ENCODE measurements at places on chromosomes 12 and 14. TPM values are rescaled to one million over a fixed set of nuclear protein-coding genes. Genes with fewer than 3 reads are reported as not detected.

GRCh38 chr12:111792155-111792855 lies 25.6 kb downstream of the ALDH2 start:
- peaks cover under 1% of the 10 kb centered on the region for H3K4me1 ChIP-seq
- no peaks in the 10 kb centered on the region for H3K27me3 ChIP-seq
- peak overlapping the region; percentile 45 for H3K27ac ChIP-seq
- H3K36me3 ChIP-seq, result no peaks in the 10 kb centered on the region

The AREL1 gene
- 30.1 TPM for total RNA-seq

DNA sequence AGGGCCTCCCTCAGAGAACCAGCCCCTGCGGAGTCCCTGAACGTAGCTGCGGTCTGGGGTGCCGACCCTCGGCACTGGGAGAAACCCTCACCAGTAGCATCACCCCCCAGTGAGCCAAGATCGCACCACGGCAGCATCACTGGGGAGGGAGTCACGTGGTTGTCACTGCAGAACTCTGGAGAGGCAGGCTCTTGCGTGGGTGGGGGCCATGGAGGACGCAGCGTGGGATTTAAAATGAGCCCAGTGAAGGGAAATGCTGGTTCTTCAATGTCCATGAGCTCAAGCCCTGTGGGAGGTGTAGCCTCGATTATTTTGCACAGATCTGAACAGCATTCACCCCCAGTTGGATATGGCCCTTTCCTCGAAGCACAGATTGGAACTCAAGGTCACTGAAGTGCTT lies 3.9 kb upstream of the GALNT9 start:
- no peaks in the 10 kb centered on the region for H3K4me1 ChIP-seq
- H3K4me3 ChIP-seq, result no peak overlapping the region
- peaks cover 49% of the 10 kb centered on the region for H3K27me3 ChIP-seq
- DNase-seq, result no peak

- no peak overlapping the region for H3K27ac ChIP-seq
- H3K4me3 ChIP-seq, result no peak overlapping the region
- no peak for DNase-seq
- H3K27me3 ChIP-seq, result peaks cover 4% of the 10 kb centered on the region
These were observed 56.4 kb upstream of the CISTR start for GRCh38 chr12:53808023-53808705.

GRCh38 chr12:54991991-54992375 lies 7.4 kb upstream of the TESPA1 start:
- no peaks in the 10 kb centered on the region for H3K36me3 ChIP-seq
- H3K4me1 ChIP-seq, result peaks cover 4% of the 10 kb centered on the region
- no peaks in the 10 kb centered on the region for H3K27me3 ChIP-seq
- H3K4me3 ChIP-seq, result no peak overlapping the region
- DNase-seq, result no peak

The RD3L gene
- not detected for total RNA-seq

- H3K36me3 ChIP-seq, result no peaks in the 10 kb centered on the region
- no peak overlapping the region for H3K27ac ChIP-seq
- DNase-seq, result peak; percentile 4
- H3K27me3 ChIP-seq, result no peaks in the 10 kb centered on the region
These were observed 339.0 kb downstream of the TMEM121 start for GRCh38 chr14:105865266-105865903.

DNA sequence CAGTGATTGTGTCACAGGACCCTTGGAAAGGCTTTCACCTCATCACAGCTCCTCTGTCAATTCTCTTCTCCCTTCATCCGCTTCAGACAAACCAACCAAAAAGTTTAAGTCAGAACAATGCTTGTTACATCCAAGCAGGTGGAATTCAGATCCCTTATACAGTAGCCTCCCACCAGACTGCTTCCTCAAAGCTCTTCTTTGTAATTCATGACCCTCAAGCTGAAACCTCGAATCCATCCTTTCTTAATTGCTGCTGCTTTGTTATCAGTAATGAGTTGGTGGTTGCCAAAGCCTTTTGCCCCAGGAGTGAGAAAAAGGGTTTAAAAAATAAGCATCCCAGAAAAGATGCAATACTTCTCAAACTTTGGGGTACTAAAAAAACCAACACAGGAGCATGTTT lies 9.5 kb downstream of the BEST3 start:
- peaks cover 81% of the 10 kb centered on the region for H3K4me1 ChIP-seq
- H3K4me3 ChIP-seq, result no peak overlapping the region
- DNase-seq, result no peak
- H3K27me3 ChIP-seq, result no peaks in the 10 kb centered on the region
- H3K36me3 ChIP-seq, result no peaks in the 10 kb centered on the region
- H3K27ac ChIP-seq, result peak overlapping the region; percentile 93

DNA sequence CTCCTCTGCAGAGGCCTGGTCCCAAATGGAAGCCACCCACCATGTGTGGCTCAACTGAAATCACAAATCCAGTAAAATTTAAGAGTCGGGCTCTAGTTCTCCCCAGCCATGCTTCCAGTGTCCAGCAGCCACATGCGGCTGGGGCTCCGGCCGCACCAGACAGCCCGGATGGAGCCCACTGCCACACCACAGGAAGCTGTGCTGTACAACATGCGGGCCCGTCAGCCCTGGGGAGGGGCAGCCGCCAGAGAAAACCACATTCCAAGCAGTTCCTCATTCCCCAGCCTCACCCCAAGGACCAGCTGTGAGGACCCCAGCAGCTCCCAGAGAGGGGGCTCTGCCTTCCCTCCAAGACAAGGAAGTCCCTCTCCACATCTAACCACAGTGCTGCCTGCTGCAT lies 135.0 kb downstream of the NCOR2 start:
- peaks cover 28% of the 10 kb centered on the region for H3K4me1 ChIP-seq
- no peak overlapping the region for H3K4me3 ChIP-seq
- H3K27ac ChIP-seq, result peak overlapping the region; percentile 87
- H3K27me3 ChIP-seq, result no peaks in the 10 kb centered on the region
- DNase-seq, result no peak
- peaks cover 15% of the 10 kb centered on the region for H3K36me3 ChIP-seq

The RBP5 gene
- not detected for total RNA-seq

DNA sequence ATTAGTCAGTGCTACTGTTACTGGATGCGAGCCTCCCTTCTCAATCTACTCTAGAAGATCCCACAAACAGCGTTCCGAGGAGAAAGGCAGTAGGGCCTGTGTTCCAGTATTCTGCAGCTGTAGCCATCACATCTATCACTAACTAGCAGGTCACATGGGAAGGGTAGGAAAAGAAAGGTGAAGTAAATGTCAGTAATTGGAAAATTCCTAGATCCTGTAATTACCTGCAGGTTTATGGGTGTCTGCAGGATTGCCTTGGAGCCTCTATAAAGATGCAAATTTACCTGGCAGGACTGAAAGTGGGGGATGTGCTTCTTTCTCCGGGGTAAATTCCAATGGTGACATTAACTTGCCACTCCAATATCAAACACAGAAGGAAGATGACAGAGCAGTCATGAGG lies 77.8 kb downstream of the FERMT2 start:
- H3K36me3 ChIP-seq, result peaks cover 81% of the 10 kb centered on the region
- no peaks in the 10 kb centered on the region for H3K4me1 ChIP-seq
- no peaks in the 10 kb centered on the region for H3K27me3 ChIP-seq

DNA sequence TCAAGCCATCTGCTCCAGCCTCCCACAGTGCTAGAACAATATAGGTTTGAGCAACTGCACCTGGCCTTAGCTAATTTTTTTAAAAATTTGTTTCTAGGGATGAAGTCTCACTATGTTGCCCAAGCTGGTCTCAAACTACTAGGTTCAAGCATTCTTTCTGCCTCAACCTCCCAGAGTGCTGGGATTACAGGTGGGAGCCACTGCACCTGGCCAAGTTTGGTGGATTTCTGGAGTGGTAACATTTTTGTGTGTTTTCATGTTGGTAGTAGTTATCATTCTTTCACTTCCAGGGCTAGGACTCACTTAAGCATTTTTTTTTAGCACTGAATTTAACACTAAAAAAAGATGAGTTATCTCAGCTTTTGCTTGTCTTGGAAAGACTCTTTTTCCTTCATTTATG lies 328.0 kb upstream of the RGS6 start:
- no peak for DNase-seq
- no peak overlapping the region for H3K4me3 ChIP-seq
- H3K36me3 ChIP-seq, result no peaks in the 10 kb centered on the region

DNA sequence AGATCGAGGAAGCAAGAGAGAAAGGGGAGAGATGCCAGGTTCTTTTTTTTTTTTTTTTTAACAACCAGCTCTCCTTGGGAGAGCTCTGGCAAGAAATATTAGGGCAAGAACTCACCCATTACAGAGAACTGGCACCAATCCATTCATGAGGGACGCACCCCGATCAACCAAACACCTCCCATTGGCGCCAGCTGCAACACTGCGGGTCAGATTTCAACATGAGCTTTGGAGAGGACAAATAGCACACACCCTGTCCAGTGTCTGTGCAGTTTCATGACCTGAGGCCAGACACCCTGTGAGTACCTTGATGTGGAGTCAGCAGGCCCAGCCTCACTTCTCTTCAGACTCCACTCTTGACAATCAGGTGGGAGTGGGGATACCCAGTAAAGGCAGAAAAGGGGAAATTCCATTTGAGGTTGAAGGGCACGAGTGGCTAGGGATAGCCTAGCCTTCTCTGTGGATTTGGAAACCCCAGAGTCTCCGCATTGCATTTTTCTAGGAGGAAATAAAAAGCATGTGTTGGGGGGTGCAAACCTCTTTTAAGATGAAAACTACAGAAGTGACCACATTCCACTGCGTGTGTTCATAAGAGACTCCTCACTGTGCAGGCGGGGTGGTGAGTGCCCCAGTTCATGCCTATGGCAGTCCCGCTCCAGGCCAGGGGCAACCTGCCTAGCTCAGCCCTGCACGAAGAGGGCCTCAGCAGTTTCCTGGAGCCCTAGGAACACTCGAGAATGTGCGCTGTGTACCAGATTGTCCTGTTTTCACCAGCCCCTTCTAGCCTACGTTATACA lies 42.4 kb upstream of the GPATCH2L start:
- peaks cover 9% of the 10 kb centered on the region for H3K4me1 ChIP-seq
- DNase-seq, result peak; percentile 52
- no peaks in the 10 kb centered on the region for H3K36me3 ChIP-seq
- H3K4me3 ChIP-seq, result no peak overlapping the region
- H3K27me3 ChIP-seq, result no peaks in the 10 kb centered on the region

- H3K4me1 ChIP-seq, result peaks cover 43% of the 10 kb centered on the region
- no peak for DNase-seq
- peaks cover 46% of the 10 kb centered on the region for H3K36me3 ChIP-seq
- no peaks in the 10 kb centered on the region for H3K27me3 ChIP-seq
- H3K27ac ChIP-seq, result peak overlapping the region; percentile 99
These were observed 1.3 kb downstream of the MBD6 start for GRCh38 chr12:57523706-57524614.

GRCh38 chr12:15547063-15547462 lies 224.8 kb downstream of the PTPRO start:
- no peak overlapping the region for H3K27ac ChIP-seq
- H3K4me3 ChIP-seq, result no peak overlapping the region
- no peaks in the 10 kb centered on the region for H3K36me3 ChIP-seq
- no peaks in the 10 kb centered on the region for H3K4me1 ChIP-seq
- DNase-seq, result no peak
- no peaks in the 10 kb centered on the region for H3K27me3 ChIP-seq

GRCh38 chr12:45587012-45587411 lies 142.5 kb upstream of the ARID2 start:
- no peaks in the 10 kb centered on the region for H3K36me3 ChIP-seq
- H3K4me3 ChIP-seq, result no peak overlapping the region
- H3K27ac ChIP-seq, result no peak overlapping the region
- no peaks in the 10 kb centered on the region for H3K4me1 ChIP-seq
- no peak for DNase-seq
- H3K27me3 ChIP-seq, result no peaks in the 10 kb centered on the region

The CMTM5 gene
- not detected for total RNA-seq

GRCh38 chr14:74799765-74800164 lies 36.6 kb downstream of the YLPM1 start:
- H3K27ac ChIP-seq, result no peak overlapping the region
- no peak overlapping the region for H3K4me3 ChIP-seq
- DNase-seq, result no peak
- no peaks in the 10 kb centered on the region for H3K27me3 ChIP-seq
- no peaks in the 10 kb centered on the region for H3K4me1 ChIP-seq

DNA sequence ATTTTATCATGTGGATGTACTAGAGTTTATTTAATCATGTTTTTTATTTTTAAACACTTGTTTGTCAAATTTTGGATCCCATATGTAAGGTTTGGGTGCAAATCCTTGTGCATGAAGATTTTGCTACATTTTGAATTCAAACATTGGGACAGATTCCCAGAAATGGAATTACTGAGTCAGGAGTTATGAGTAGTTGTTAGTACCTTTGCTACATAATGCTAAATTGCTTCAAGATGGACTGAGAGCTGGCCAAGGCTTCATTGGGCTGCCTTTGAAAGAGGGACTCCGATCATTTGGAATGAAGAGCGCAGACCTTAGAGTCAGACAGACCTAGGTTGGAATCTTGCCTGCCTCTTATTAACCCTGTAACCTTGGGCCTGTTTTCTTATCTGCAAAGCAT lies 154.9 kb upstream of the PWP1 start:
- DNase-seq, result no peak
- H3K27me3 ChIP-seq, result no peaks in the 10 kb centered on the region
- no peak overlapping the region for H3K27ac ChIP-seq

DNA sequence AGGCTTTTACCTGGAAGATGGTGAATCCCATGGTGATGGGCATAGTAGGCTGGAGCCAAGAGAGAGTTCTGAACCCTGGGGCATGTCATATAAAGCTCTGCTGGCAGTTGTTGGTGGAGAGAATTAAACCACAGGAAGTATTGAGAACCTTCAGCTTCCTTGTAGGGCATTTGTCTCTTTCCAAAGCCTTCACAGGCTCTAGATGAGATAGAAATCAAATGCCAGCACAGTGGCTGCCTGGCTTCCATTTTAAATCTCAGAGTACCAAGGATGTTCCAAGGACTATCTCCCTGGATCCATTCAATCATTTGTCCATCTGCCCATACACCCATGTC lies 369.6 kb downstream of the DPF3 start:
- no peak overlapping the region for H3K4me3 ChIP-seq
- no peak overlapping the region for H3K27ac ChIP-seq
- no peaks in the 10 kb centered on the region for H3K36me3 ChIP-seq
- no peak for DNase-seq

The LRFN5 gene
- total RNA-seq, result not detected

DNA sequence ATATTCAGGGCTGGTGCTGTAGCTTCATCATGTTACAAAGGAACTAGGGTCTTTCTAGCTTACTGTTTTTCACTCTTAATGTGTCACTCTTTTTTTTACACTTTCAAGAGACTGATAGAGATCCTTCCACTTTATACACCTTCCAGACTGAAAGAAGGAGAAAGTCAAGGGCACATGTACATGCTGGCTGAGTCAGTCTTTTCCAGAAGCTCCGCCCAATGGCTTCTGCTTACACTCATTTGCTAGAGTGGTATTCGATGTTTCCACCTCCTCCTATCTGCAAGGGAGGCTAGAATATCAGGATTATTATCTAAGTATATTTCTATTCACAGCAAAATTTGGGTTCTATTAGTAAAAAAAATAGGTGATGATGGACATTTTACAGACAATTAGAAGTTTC lies 325.8 kb upstream of the OR4E1 start:
- no peak overlapping the region for H3K27ac ChIP-seq
- DNase-seq, result no peak
- H3K36me3 ChIP-seq, result no peaks in the 10 kb centered on the region
- no peaks in the 10 kb centered on the region for H3K4me1 ChIP-seq
- no peak overlapping the region for H3K4me3 ChIP-seq

GRCh38 chr12:92473564-92473963 lies 229.2 kb upstream of the PLEKHG7 start:
- H3K27me3 ChIP-seq, result no peaks in the 10 kb centered on the region
- peaks cover 27% of the 10 kb centered on the region for H3K4me1 ChIP-seq
- no peak overlapping the region for H3K4me3 ChIP-seq

GRCh38 chr14:68444449-68445168 lies 348.3 kb downstream of the ZFP36L1 start:
- H3K4me1 ChIP-seq, result peaks cover 14% of the 10 kb centered on the region
- no peaks in the 10 kb centered on the region for H3K27me3 ChIP-seq
- no peak overlapping the region for H3K27ac ChIP-seq
- DNase-seq, result no peak

The RPL10L gene
- not detected for total RNA-seq

The DBX2 gene
- not detected for total RNA-seq
